Naive thymus-derived CD4-positive, alpha-beta T cell (primary cell): ENCODE measurements at places on chromosomes 3 and 15. TPM values are rescaled to one million over a fixed set of nuclear protein-coding genes. Genes with fewer than 3 reads are reported as not detected.

DNA sequence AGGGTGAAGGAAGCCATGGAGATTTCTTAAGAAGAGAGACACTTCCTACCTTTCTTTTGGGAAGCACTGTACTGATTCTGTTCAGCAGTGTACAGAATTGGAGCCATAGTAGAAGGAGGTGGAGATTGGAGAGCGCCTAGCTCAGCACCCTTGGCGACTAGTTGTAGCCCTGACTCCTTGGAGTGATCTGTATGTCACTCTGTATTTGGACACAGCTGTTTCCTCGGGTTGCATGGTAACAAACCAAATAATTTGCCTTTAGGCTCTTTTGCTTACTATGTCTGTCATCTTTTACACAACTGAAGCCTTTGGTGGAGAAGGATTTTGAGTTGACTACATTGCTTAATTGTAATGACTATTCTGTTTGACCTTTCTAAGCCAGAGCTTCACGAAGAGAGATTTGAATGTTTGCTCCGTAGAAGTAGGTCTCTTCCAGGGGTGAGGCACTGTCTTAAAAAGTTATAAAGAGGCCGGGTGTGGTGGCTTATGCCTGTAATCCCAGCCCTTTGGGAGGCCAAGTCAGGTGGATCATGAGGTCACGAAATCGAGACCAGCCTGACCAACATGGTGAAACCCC lies 77.1 kb downstream of the AKAP13 start:
- no peak for DNase-seq

DNA sequence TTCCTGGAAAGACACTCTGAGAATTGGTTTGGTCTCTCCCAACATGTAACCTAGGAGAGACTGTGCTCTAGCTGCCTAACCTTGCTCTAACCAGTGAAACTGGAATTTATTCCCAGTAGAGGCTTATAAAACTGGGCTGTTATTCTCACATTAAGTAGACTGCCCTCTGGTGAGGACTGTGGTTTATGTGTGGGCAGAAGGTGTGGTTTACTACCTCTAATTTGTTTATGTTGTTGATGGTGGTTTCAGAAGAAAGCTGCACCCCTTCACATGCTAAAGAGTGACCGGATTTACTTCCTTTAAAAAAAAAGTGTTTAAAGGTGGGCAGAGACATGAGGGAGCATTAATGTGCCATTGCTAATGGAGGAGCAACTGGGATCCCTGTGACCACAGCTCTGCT lies 273.2 kb downstream of the MECOM start:
- no peak for DNase-seq

Gene SNRK
- total RNA-seq: 147 TPM

Gene C3orf20
- 0.81 TPM for total RNA-seq

- DNase-seq: no peak
Observed at GRCh38 chr3:133956982-133957381, 61.3 kb upstream of the RAB6B start.

- DNase-seq: no peak
Observed at GRCh38 chr3:17339132-17339575, 403.3 kb downstream of the TBC1D5 start.

Gene SERINC4
- total RNA-seq: 0.13 TPM

GRCh38 chr3:112550859-112551258 lies 10.9 kb downstream of the ATG3 start:
- DNase-seq: no peak

- DNase-seq: peak; percentile 77
Observed at GRCh38 chr15:92906563-92907081, 6.5 kb downstream of the CHD2 start.

- no peak for DNase-seq
Observed at GRCh38 chr15:74383286-74383685, 15.8 kb upstream of the CYP11A1 start.

Gene IL17RE
- total RNA-seq: 0.24 TPM

- peak; percentile 76 for DNase-seq
Observed at GRCh38 chr3:48400824-48401433, 28.9 kb downstream of the FBXW12 start.

DNA sequence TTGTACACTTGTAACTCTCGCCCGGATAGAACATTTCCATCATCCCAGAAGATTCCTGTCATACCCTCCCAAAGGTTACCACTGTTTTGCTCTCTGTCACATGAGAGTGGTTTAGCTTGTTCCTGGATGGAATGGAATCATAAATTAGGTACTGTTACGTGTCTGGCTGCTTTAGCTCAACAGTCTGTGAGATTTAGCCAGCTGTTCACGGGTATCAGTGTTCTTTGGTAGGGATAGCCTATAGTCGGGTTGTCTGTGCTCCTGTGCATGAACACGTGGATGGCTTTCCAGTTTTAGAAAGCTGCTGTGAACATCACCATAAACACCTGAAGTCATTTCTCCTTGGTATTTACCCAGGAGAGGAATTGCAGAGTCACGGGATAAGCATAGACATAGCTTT lies 58.2 kb upstream of the NR2C2 start:
- no peak for DNase-seq
